ENCODE measurements at places on chromosomes 6 and 20.

GRCh38 chr20:10784554-10785183, 110.9 kb upstream of the JAG1 start:
- no peak for DNase-seq

- DNase-seq, result no peak
These were observed 1.4 kb upstream of the AAR2 start for GRCh38 chr20:36234771-36235320.

DNA sequence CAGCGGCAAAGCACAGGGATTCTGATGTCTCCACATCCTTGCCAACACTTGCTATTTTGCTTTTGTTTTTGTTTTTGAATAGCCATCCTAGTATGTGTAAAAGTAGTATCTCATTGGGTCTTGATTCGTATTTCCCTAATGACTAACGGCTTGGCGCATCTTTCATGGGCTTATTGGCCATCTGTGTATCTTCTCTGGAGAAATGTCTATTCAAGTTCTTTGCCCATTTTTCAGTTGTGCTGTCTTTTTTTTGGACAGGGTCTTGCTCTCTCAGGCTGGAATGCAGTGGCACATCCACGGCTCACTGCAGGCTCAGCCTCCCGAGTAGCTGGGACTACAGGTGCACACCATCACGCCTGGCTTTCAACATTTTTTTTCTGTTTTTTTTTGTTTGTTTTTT, 17.4 kb downstream of the TCFL5 start:
- no peak for DNase-seq

GRCh38 chr6:12113190-12113577, 101.1 kb downstream of the HIVEP1 start:
- DNase-seq, result no peak

DNA sequence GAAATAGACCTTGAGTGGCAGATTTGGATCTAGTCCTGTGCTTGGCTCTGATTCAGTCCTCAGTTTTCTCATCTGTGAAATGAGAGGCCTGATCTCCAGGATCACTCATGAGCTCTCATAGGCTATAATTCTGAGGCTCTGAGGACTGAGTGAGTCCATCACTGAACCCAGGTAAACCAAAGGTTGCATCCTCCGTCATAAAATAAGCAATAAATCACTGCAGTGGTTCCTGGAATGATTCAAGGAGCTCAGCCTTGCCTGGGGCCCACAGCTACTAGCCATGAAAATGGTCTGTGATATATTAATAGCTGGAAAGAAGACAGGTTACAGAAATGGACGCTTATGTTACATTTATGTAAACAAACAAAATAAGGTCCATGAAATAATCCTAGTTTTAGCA, 124.8 kb downstream of the MAP3K7 start:
- no peak for DNase-seq

GRCh38 chr6:48825501-48826151, 637.4 kb downstream of the MMUT start:
- DNase-seq, result no peak

DNA sequence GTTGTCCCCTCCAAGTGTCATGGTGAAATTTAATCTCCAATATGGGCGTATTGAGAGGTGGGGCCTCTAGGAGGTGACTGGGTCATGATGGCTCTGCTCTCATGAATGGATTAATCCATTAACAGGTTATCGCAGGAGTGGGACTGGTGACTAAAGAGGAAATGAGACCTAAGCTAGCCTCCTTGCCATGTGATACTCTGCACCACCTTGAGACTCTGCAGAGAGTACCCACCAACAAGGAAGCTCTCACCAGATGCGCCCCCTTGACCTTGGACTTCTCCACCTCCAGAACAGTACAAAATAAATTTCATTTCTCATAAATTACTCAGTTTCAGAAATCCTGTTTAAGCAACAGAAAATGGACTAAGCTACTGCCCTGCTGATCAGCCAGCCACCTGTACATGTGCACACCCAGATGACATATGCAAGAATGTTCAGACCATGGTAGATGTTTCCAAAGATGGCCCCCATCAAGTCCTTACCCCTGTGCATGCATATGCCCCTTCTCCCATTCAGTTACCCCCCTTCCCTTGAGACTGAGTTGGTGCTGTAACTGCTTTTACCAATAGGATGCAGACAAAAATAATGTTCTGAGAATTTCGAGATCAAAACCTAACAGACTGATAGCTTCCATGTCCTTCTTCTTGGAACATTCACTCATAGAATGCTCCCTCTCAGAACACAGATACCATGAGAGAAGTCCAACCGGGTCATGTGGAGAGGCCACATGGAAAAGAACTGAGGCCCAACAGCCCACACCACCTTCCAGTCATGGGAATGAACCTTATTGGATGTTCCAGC, 28.4 kb downstream of the MAP3K5 start:
- DNase-seq, result no peak

DNA sequence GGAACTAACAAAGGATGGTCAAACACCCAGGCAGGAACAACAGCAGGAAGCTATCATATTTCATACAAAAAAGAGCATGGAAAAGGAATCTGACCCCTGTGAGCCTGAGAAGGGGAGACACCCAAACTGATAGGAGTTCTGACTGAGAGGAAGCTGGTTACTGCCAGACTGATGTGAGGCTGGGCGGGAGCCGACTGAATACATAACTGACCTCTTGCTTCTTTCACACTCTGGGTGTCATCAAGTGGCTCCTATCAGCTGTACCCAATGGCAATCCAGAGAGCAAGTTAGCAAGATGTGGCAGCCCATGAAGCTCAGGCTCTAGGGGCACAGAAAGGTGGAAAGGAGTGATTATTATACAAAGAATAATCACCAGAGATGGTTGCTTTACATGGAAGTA, 795.1 kb upstream of the HS3ST5 start:
- DNase-seq, result no peak

- DNase-seq, result peak; percentile 73
These were observed 110.7 kb upstream of the PHACTR1 start for GRCh38 chr6:12605888-12606345.

- DNase-seq, result no peak
These were observed 40.3 kb downstream of the MDFI start for GRCh38 chr6:41678511-41679084.

GRCh38 chr6:775863-776262, 82.9 kb upstream of the EXOC2 start:
- no peak for DNase-seq

- no peak for DNase-seq
These were observed 23.2 kb upstream of the ROS1 start for GRCh38 chr6:117448732-117449485.

DNA sequence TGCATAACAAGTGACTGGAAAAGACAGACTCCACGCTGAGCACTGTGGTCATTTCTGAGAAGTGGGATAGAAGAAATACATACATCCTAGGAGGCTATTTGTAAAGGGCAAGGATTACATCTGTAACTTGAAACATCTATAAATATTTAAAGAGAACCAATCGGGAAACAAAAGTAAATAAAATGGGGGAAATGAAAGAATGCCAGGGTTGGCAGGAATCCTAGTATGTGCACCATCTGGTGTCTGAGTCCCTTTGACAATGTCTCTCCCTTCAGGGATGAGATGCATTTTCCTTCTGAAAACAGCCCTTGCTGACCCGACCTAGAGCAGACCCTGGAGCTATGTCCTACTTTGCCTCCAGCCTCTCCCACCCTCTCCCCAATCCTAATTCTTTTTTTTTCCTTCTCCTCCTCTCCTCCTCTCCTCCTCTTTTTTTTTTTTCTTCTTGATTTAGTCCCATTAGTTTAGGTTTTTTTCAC, 53.2 kb downstream of the VSTM2L start:
- no peak for DNase-seq

DNA sequence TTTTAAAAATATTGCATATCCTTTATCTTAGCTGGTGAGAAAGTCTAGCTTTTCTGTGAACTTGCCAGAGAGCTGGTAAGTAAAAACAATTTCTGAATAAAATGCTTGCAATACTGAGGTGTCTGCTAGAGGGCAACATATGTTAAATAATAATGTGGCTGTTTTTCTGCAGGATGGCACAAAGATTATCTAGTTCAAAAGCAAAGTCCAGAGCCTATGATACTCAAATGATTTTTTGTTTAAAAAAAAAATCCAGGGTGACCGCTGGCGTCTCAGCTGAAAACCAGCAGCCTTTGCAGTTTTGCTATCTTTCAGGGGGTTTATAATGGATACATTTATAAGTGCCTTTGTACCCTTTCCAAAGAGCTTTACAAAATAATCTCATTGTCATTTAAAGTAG, 194.9 kb downstream of the PHACTR1 start:
- peak; percentile 9 for DNase-seq

GRCh38 chr20:50610212-50610718, 81.1 kb downstream of the RIPOR3 start:
- no peak for DNase-seq

- DNase-seq, result no peak
These were observed 37.3 kb downstream of the KCNB1 start for GRCh38 chr20:49445176-49445575.

- no peak for DNase-seq
These were observed 139.8 kb downstream of the KHDC1L start for GRCh38 chr6:73085443-73085871.

- DNase-seq, result no peak
These were observed 24.3 kb upstream of the CDH22 start for GRCh38 chr20:46332373-46333160.

DNA sequence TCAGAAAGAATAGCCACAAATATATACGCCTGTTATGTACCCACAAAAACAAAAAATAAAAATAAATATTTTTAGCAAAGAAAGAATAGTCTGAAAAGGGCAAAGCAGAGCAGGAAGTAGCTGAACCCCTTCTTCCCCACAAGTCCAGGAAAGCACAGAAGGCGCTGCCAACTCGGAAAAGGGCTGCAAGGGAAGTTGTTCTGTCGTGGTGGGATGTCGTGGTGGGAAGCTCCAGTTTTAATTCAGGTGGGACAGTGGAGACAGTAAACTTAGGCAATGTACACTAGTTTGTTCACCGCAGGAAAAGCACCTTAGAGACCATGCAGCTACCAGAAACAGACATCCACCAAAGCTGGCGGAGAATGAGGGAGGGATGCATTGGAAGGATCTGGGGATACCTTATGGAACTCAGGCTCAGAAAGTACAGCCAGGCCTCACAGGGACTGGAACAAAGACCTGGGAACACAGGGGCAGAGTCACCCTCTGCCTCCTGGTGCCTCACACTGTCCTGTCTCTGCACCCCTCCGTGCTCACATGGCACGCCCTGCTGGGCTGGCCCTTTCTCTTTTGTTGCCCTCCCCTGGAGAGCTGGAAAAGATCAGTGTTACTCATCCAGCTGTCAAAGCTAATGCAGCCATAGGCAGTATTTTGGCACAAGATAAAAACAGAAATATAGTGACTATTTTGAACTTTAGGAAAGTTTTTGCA, 3.3 kb upstream of the APMAP start:
- no peak for DNase-seq

DNA sequence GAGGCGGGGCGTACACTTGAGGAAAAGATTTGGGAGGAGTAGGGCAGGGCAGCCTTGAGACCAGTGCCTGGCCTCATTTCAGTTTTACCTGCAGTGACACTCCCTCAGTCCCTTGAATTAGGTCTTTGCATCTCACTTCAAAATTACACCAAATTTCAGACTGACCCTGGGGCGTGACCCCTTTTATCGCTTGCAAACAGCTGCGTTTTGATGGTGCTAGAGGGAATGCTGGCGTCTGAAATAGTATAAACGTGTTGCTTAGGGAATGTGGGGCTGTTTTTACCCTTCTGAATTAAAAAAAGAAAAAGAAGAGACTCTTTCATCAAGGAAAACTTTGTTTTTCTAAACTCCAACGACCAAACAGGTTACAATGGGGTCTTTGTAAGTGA, 21.0 kb downstream of the COL9A1 start:
- DNase-seq, result no peak

DNA sequence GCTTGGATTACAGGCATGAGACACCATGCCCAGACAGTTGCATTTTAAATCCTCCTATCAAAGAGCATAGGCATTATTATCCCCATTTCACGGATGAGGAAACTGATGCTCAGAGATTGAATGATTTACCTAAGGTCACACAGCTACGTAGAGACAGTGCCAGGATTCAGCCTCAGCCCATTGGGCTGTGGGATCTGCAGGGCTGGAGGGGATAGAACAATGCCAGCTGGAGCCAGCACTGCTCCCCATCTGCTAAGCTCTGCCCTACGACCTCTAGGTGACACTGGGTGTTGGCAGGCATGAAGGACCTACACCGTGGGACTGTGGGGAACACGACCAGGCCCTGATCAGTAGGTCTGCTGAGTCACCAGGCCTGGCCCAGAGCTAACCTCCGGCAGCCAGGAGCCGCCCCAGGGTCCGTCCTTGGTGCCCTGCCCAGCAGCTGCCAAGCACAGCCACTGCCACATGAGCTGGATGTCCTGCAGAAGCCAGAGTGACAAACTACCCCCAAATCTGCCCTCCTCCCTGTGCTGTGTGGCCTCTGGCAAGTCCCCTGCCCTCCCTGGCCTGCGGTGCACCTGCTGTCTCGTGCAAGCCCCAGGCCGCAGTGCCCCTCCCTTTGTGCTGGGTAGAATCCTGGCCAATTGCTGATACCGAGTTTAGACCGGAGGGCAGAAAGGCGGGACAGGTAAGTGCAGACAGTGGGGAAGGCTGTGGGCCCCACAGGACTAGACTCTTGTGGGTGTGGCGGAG, 47.6 kb upstream of the PTGIS start:
- DNase-seq, result no peak

DNA sequence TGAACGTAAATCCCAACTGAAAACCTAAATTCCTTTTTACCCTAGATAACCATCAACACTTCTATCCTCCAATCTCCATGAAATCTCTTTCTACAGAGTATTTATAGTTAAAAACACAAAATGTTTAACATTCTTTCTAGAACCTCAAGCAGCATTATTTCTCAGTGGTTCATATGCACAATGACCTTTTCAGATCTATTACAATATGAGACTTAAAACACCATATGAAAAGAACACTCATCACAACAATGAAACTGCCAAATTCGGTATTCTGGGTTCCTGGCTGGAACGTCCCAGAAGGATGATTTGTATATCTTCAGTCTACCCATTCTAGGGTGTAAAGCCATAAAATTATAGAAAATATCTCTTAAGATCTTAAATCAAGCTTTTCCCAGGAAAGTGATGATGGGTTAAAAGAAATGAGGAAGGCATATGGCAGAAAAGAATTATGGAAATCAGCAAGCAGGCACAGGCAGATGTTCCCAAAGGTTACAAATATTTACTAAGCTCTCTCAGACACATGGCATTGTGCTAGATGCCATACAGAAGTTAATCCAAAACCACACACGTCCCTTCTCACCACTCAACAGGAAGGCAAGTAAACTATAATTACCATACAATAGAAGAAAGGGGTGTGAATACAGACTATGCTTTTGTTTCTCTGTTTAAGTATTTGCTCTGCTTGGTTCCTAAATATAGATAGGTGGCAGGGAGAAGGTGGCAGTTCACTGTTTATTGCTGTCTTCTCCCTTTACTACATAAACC, 118.0 kb downstream of the CHD6 start:
- no peak for DNase-seq

GRCh38 chr20:43766385-43766784, 39.6 kb upstream of the GTSF1L start:
- DNase-seq, result no peak

Measured in CD14-positive monocyte (primary cell).